HT-29 (cell line): ENCODE measurements at places on chromosomes 12 and 14.
A peak's percentile ranks its signal among the peaks of the same experiment; 100 is the strongest.

DNA sequence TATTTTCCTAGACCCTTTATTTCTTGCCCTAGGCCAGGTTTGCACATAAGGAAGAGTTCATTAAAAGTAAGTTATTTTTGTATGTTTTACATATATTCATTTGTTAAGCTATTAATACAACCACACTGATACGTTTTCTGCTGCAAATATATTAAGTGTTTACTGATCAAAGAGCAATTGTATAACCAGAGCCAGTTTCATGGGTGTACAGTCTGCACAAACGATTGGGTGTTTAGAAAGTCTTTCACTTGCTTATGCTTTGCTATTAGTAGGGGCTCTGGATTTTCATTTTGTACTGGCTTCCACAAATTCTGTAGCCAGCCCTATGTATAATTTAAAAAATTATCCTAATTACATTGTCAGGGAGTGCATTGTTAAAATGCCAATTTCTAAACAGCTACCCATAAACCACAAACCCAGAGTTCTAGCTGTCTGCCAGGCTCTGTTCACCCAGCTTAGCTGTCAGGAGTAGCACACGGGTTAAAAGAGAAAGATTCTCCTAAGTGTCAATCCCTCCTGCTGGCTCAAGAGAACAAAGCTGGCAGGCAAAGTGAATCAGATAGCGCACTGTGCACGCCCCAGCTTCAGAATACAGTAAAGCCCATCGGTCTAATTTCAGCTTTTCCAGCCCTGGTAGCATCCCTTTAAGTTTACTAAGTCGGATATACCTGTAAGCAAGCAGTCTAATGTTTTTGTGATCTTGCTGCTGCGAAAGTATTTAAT lies 151.0 kb upstream of the LMO3 start:
- DNase-seq = no peak

- no peak for DNase-seq
These were observed 398.0 kb downstream of the TMTC2 start for GRCh38 chr12:83084516-83085234.

DNA sequence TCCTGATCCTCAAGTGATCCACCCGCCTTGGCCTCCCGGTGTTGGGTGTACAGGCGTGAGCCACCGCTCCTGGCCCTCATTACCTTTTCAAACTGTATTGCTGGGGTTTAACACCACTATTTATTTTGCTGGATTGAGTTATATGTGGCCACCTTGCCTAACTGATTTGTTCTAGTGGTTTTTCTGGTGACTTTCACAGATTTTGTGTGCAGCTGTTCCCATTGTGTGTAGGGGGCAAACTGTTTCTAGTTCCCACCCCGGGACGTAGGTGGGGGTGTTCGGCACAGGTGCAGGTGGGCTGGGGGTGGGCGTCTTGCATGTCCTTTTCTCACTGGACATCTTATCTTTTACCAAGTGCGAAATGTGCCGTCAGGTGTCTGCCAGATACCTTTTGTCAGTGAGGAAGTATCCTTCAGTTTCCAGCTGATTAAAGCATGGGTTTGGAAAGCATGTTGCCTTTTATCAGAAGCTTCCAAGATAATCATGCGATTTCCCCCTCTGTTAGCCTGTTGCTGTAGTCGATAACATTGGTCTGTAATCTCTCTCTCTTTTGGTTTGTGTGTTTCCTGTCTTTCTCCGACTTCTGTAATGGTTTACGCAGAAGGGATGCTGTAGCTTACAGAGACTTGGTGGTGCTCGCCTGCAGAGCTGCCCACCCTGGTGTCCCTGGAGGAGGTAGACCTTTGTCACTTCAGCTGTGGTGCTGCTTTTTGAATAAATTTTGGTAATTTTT lies 33.6 kb downstream of the AACS start:
- no peak for DNase-seq

DNA sequence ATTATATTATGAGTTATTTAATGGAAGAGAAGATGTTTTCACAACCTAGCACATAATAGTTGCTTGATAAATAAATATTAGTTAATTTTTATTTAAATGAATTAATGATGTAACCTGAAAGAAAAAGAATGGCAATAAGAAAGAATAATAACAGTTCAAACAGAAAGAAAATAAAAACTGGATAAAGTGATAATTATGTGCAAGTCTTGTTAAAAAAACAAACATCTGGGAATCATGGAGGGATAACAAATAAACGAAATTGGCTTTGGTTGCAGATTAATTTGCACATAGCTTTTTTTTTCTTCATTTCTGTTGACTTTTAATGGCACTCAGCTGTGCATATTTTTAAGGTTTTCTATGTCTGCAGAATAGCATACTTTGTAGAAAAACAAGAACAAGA lies 23.4 kb upstream of the ABCD2 start:
- DNase-seq = no peak

- DNase-seq = no peak
These were observed 53.7 kb downstream of the PPFIBP1 start for GRCh38 chr12:27577688-27578087.

DNA sequence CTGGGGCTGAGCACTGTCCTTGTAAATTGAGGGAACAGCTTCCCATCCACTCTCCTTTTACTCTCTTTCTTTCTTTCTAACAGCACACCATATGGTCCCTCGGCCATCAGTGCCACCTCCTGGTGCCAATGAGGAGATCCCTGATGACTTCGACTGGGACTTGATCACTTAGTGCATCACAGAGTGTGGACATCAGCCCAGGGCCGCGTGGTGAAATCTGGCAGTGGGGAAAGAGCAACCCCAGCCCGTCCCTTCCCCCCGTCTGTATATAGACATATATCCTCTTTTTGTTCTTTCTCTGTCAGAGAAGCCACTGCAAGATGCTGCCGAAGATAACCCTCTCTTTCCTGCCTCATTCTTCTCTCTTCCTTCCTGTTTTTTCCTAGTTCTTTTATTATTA lies 13.5 kb downstream of the C3AR1 start:
- DNase-seq = no peak

DNA sequence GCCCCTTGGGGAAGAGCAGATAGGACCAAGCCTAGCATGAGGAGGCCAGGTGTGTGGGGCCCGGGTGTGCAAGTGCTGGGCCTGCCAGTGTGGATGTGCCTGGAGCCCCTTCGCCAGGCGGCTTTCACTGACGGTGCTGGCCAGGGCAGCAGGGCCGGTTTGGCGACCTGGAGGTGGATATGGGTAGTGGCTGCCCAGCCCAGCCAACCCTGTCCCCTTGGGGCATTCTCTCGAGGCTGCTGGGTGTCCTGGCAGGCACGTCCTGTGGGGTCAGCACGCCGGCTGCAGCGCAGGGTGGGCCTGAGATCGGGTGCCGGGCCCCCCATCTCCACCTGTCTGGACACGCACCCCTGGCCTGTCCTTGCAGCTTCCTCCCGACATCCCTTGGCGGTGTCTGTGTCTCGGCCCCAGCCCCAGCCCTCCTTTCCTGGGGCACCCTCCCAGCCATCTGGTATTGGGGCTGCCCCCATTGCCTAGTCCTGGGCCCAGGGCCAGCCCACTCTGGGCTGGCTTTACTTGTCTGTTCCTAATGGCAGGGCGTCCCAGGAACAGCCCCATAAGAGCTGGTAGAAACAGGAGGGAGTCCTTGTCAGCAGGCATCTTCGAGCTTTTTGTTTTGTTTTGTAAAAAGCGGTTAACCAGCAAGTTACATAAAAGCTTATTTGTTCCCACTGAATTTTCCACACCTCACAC lies 7.2 kb upstream of the CRIP2 start:
- DNase-seq = peak; percentile 62

GRCh38 chr14:96098309-96098998 lies 59.3 kb downstream of the C14orf132 start:
- peak; percentile 58 for DNase-seq

- DNase-seq = no peak
These were observed 198.0 kb upstream of the EEA1 start for GRCh38 chr12:93127107-93127560.

DNA sequence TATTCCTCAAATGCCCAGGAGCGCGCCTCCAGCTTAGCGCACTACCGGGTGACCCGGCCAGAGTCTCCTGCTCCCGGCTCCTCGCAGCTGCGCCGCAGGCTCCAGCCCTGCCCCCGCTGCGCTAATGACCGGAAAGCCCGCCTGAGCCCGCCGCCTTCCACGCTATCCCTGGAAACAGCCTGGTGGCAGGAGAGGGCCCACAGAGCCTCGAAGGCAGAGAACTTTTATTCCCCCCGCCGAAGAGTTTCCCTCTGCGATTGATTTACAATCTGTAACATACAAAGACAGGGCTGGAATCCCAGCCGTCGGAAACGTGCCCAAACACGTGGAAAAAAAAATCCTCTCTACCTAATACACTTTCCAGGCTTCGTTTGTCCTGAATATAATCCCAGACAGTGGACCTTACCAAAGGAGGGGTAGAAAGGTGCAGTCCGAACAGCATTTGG lies 1.5 kb downstream of the COL2A1 start:
- DNase-seq = no peak

- DNase-seq = no peak
These were observed 38.8 kb downstream of the CACNA2D4 start for GRCh38 chr12:1879633-1880032.

DNA sequence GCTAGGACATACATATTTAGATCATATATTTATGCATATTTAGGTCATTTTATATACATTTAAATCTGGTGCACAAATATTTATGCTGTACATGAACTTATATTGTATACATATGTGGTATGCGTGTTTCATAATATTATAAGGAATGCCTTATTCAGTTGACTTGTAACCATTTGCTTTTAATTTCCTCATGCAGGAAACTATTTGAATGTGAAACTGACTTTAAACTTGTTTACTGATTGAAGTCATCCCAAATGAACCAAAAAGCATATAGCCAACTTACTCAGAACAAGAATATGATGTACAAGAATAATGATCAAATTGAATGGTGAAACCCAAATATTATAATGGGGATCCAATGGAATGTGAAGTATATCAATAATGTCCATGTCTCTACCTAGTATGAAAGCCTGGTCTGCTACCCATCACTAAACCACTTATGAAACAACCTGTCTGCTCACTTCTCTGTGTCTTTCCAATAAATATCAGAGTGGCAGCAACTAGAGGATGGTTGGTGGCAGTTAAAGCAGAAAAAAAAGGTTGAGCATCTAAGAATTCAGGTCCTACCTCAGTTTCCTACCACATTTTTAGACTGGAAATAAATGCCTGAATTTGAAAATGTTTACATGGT lies 38.3 kb downstream of the RPS6KA5 start:
- no peak for DNase-seq

GRCh38 chr14:75279153-75279762 lies 630 bp downstream of the FOS start:
- no peak for DNase-seq

GRCh38 chr12:90729736-90730135 lies 225.2 kb downstream of the CCER1 start:
- no peak for DNase-seq

- no peak for DNase-seq
These were observed 260.5 kb downstream of the MSRB3 start for GRCh38 chr12:65539023-65539422.

DNA sequence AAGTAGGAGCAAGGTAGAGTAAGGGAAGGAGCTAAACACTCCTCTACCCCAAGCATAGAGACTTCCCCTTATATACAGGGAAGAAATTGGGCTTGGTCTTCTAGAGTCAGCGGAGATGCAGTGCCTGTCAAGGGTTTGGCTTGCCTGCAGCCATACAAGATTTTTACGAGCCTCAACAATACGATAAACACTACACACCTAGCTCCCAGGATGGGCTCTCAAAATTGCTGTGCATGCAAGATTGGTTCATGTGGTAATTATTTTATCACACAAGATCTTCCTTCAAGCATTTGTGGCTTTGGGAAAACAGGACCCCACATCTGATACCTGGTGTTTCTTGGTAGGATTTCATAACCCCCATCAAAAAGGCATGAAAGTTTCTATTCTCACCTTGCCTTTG lies at the start of gene KRT1:
KRT1 (minus strand) TSS at position 45 of the 400 bp plus-strand sequence. CDS start 59 bp downstream, outside the sequence.
- no peak for DNase-seq

- no peak for DNase-seq
These were observed 511.7 kb downstream of the TMTC2 start for GRCh38 chr12:83198291-83199015.

DNA sequence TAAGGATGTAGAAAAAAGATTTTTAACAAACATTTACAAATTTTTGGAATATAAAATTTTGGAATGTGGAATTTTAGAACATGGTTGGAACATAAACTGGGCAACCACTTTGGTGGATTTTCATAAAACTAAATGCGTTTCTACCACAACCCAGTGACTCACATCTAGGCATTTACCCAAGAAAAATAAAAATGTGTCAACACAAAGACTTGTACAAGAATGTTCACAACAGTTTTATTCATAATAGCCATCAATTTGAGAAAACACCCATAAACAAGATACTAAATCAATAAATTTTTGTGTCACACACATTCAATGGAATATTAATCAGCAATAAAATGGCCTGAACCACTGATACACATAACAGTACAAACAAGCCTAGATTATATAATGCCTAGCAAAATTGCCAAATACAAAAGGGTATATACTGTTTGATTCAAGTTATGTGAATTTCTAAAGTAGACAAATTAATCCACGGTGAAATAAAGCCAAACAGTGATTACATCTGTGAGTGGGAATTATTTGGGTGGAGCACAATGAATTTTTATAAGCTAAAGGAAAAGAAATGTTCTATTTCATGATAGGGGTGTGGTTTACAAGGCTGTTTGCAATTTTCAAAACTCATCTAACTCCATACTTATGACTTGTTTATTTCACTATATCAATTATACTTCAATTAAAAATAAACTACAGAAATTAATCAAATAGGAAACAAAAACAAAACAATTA lies 415.2 kb upstream of the OR4E1 start:
- no peak for DNase-seq

DNA sequence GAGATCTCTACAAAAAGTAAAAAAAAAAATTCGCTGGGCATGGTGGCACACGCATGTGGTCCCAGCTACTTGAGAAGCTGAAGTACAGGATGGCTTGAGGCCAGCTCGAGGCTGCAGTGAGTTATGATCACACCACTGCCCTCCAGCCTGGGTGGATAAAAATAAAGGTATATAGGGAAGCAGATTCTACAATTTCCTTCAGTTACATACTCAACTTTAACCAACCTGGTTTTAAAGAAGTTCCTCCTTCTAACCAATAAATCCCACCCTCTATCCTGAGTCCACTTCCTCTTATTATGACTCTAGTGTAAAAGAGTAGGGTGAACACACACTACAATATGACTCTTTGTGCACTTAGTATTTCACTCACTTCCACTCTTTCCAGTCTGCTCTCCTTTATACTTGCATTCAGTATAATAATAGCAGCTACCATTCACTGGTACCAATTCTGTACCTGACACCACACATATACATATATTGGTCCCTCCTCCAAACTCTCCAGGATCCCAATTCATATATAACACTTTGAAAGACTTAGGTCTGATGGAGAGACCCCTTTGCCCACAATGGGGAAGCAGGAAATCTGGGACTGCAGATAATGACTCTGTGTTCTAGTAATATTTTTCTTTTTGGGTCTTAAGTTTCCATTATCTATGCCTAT lies 2.3 kb downstream of the ARF3 start:
- no peak for DNase-seq

GRCh38 chr12:105459760-105460330 lies 129.4 kb downstream of the C12orf75 start:
- DNase-seq = no peak

GRCh38 chr12:113019025-113019424 lies 37.5 kb upstream of the DTX1 start:
- no peak for DNase-seq

GRCh38 chr12:112430929-112431328 lies 12.2 kb downstream of the PTPN11 start:
- no peak for DNase-seq
